ENCODE measurements at places on chromosomes 4 and X.

DNA sequence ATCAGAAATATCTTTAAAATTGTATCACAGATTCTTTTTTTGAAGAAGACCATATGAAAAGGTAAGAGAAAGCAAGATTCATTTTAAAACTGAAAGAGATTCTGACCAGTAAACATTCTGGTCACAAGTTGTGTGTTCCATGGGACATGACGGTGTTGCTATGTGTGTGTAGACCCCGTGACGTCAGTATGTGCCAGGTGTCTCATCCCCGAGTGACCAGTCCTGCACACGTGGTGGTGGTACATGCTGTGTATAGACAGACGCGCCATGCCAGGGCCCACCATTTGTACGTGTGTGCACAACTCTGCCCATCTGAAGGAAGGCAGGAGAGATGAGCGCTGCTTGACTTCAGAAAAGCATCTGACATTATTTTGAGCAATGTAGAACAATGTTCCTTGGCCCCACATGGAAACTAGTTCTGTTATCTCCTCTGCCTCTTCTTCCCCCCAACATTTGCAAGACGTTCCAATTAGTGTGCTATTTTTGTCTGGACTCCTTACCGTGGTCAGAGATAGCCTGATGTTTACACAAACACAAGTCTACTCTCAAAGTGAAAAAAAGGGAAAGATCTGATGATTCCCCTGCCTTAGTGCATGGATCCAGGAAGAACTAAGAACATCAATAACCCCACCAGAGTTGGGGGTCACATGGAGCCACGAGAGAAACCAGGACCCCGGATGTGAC lies 51.2 kb downstream of the IRF2 start:
- no peak for DNase-seq

GRCh38 chr4:84870398-84871163 lies 95.9 kb downstream of the WDFY3 start:
- no peak for DNase-seq

- DNase-seq: no peak
These were observed 10.0 kb upstream of the SGMS2 start for GRCh38 chr4:107814758-107815157.

GRCh38 chr4:136650541-136651277 lies 881.6 kb downstream of the PCDH18 start:
- DNase-seq: no peak

- DNase-seq: no peak
These were observed 1429.2 kb upstream of the AGA start for GRCh38 chr4:178871476-178871875.

- no peak for DNase-seq
These were observed 207.8 kb upstream of the KIT start for GRCh38 chr4:54449999-54450398.

DNA sequence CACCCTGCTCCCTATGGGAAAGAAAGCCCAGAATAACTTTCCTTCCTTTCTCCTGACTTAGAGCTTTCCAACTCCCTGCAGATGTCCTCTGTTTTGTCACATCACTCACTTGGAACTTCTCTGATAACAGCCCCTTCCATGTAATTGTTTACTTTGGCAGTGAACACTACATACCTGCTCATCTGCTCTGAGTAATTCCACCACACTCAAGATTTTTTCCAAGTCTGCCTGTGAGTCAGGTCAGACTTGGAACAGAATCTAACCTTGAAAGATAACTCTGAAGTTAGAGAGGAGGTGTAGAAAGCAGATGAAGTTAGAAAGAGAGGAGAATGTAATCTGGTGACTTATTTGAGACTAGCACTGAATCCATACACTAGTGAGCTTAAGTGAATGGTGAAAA lies 7.4 kb downstream of the MAGEB10 start:
- DNase-seq: no peak

DNA sequence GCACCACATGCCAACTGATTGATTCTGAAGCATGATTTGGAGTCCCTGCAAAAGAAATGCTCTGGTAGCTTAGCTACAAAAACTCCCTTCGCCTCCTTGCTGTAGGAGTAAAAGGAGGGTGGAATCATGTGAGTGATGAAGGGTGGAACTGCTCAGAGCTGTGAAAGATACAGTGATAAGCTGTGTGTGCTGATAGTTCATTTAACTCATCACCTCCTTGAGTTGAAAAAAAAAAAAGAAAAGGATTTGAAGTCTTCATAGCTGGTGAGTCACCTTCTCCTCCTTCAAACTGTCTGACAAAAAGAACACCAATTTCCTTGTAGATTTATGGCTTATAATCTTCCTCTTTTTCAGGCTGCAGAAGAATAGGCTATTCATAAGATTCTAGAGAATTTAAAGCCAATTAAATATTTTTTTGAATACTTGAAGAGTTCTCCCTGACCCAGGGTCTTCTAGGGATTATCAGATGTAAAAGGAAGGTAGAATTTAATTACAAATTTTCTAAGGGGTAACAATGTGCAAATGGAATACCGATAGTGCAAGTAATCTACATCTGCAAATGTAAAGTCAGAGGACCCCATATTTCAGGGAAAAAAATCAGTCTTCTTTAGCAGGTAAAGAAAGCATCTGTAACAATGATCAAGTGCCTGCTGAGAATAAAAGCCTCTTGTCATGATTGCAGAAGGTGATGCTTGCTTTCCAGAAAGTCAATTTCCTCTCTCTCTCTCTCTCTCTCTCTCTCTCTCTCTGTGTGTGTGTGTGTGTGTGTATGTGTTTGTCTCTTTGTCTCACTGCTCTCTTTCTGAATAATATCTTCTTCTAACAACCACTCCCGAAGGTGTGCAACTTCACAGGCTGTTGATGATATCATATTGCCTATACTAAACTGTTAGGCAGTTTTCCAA lies 208.8 kb upstream of the VEGFC start:
- DNase-seq: no peak

DNA sequence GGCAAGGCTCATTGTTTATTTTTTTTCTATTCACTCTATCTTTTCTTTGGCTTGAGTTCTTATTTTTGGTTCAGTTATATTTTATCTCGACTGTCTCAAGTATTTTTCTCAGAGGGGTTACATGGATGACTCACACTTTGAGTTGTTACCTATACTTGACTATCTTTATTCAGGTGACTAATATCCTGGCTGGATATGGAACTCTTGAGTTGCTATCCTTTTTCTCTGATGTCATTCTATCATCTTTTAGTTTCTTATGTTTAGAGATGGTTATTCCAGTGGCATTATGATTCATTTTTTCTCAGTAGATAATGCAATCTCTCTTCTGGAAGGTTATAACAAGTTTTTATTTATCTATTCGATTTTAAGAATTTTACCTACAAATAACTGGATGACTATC lies 117.9 kb downstream of the COX18 start:
- no peak for DNase-seq

DNA sequence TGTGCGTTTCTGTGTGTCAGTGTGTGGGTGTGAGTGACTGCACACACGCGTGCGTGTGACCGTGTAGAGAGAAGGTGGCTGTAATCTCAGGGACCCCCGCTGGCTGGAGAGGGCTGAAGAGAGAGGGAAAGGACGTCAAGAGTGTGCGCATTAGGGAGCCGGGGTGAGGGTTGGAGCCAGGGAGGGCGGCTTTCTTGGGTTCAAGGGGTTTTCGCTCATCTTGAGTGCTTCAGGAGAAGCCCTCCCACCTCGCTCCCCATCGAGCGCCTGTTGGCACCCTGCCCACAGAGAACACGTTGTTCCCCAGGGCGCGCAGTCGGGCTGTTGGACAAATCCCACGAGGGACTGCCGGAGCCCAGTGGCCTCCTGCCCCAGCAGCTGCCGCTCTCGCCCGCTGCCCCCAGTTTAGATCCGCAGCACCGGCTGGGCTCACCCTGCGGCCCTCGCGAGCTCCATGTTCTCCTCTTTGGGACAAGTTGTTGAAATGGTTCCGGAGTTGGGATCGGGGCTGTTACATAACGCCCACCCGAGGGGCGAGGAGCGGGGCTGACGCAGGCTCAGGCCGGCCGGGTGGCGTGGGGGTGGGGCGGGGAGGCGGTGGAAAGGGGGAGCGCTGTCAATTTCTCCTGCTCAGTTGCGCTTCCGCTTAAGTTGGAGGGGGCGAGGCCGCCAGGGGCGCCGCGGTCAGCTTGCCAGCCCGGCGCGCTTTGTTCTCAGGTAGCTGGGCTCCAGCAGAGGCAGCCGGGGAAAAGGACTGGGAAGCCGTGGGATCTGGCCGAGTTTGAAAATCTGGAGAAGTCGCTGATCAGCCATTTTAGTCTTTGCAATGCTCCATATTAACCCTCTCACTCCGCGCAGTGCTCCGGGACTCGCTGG lies 1.6 kb downstream of the GRIA2 start:
- DNase-seq: no peak

DNA sequence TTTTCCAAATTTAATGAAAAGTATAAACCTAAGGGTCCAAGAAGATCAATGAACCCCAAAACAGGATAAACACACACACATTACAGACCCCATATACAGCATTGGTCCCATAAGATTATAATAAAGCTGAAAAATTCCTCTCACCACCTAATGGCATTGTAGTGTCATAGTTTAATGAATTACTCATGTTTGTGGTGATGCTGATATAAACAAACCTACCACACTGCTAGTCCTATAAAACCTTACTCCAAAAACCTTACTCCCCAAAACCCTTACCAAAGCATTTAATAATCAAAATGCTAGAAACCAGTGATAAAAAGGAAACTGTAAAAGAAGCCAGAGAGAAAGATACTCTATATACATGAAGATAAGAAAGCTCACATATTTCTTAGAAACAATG lies 148.1 kb upstream of the SH3RF1 start:
- DNase-seq: no peak

DNA sequence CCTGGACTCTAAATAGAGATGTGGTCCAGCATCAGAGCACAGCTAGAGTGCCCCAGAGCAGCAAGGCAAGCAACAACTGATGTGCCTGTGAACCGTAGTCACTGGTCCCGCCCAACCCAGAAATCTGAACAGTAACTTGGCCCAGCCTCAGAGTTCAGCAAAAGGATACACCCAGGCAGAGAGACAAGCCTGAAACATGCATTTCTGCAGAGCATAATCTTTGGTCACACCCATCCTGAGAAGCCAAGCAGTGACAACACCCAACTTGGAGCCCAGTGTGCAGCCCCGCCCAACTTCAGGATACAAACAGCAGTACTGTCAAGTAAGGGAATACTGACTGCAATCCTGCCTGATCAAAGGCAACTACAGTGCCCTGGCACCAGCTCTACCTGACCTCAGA lies 78.9 kb downstream of the CCDC160 start:
- DNase-seq: no peak

GRCh38 chr4:910366-911091 lies 21.6 kb downstream of the GAK start:
- no peak for DNase-seq

- no peak for DNase-seq
These were observed 92.3 kb downstream of the GC start for GRCh38 chr4:71691416-71692073.

DNA sequence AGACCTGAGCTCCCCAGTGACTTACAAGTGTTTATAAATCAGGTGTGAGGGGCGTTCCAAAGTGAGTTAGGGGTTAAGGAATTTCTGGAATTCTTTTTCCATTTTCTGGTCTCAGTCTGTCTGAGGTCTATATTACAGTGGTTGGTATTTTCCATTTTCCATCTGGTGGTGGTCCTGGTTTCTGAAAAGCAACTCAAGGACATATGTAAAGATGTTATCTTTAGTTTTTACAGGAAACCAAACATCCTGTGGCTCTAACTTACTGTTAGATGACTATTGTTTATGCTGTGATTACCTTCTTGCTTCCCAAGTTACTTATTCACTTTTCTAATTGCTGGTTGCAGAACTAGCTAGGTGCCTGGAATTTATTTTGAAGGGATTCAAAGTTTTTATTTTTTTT lies 53.5 kb upstream of the IL21 start:
- DNase-seq: no peak

DNA sequence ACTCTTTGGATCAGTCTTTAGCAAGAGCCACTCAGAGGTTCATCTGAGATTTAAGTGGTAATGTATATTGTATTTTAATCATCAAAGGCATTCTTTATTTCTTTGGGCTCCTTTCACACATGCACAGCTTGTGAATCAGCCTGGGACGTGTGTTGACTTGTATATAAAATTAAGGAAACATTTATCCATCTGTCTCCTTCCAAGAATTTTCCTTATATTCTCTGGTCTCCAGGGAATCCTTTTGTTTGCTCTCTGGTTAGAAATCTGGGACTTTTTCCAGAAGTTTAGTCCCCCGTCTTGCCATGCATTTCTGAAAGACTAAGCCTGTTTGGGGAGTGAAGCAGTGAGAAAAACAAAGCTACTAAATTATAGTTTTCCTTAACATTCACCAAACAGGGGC lies 212.3 kb downstream of the DCAF12L2 start:
- DNase-seq: no peak

DNA sequence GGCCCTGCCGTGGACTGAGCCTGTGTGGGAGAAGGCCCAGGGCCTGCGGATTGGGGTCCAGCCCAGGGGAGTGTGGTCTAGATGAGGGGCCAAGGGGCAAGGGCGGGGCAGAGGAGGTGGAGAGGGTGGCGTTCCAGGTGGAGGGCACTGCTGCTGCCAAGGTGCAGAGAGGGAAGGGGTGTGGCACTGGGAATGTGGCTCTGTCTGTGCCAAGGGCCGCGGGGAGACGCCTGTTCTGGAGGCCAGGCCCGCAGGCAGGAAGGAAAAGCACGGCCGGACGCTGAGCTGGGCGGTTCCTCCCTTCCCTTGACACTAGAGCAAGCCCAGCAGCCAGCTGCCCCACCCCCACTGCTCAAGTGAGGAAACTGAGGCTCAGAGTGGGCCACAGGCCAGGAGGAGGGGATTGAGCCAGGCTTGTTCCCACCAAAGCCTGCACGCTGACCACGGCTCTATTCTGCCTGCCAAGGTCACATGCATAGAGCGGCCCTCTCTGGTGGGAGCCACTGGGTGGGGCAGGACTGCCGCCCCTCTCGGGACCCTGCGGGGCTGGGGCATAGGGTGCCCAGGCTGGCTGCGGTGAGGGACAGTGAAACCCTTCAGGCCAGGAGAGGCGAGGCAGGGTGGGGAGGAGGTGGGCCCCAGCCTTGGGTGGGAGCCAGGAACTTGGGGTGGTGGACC lies 13.0 kb downstream of the SH3BP2 start:
- no peak for DNase-seq

GRCh38 chrX:110316351-110317060 lies 1.4 kb downstream of the AMMECR1 start:
- no peak for DNase-seq

DNA sequence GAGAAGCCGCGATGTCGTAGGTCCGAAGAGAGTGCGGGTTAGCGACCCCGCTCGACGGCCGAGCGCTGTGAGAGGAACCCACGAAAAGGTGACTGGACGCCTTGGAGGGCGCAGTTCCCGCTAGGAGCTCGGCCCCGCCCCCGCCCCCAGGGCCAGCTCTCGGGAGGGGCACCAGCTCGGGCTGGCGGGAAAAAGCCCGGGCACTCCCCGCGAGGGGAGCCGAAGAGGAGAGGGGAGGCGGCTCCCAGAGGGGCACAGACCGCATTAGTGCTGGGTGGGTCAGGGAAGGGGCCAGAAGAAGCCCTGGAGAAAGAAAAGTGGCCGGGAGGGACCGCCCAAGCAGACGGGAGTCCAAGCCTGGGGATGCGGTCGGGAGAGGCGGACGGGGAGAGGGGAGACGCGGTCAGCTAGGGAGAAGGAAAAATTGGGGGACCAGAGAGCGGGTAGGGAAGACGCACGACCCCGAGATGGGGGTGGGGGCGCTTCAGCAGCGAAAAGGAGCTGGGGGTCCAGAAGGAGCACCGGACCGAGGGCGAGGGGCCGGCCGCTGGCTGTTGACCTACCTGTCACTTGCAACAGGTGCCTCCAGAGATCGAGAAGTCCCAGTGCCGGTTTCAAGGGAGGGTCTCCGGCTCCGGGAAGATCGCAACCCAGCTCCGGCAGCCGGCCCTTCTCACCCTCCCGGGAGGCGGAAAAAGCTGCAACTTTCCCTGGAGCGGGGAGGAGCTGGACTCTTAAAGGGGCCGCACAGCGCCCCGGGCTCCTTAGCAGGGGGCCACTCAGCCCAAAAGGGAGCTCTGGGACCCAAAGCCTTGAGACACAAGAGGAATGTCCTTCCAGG lies at the start of gene SYTL4:
Gene SYTL4, minus strand, starts transcription at position 681 of the 841 bp plus-strand sequence. CDS start 30,084 bp downstream, outside the sequence.
- no peak for DNase-seq

All from T-helper 22 cell (primary cell).